ENCODE measurements at places on chromosomes 3 and 15.

DNA sequence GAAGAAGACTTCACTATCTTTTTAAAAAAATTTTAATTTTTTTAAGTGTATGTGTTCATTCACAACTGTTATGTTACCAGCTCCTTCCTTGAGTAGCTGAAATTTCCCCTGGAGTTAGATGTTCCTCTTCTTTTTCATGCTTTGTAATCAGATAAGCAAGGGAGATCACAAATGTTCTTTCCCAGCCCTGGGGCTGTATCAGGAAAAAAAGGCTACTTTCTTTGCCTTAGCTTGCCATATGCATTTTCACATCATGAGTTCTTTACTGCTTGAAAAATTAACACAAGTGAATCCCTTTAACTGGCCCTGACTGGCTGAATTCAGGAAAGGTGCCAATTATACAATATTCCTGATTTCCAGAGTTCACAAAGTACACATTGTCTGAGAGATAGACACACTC, 353.2 kb upstream of the ATP11B start:
- DNase-seq, result no peak

DNA sequence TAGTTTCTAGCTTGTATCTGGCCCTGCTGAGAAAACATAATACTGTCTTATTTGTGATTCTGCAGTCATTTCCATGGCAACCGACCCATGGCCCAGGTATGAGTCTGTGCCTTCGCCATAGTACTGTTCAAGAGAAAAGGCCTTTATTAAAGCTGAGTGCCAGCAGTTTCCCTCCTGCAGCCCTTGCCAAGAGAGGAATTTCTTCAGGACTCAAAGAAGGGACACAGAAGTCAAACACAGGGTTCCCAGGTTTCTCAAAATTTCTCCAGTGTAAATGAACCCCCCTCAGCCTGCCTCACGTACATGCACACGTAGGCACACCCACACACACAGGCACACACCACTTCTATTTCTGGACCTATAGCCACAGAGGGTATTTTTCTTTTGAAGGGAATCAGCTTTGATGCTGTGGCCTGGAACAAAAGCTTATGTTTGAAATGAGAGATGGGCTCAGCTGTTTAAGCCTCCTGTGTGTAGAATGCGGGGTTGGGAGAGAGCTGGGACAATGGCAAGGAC, 269.2 kb downstream of the PDCD6IP start:
- no peak for DNase-seq

GRCh38 chr15:58608711-58609110, 140.8 kb downstream of the ADAM10 start:
- DNase-seq, result no peak

DNA sequence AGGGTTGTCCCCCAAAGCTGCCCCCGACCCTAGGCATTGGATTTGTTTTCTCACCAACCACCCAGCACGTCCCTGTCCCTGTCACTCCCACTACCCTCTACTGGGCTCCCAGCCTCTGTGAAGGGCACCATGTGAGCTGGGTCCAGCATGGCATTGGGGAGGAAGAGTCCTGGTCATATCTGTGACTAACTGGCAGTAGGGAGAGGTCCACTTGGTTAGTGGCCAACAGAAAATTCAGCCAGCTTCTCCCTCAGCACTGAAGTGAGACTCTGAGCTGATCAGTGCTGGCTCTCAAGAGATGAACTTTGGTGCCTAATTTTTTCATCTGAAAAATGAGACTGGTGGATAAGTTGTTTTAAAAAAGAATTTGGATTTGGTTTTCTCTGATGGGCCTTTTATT, 11.3 kb upstream of the KIF23 start:
- no peak for DNase-seq

DNA sequence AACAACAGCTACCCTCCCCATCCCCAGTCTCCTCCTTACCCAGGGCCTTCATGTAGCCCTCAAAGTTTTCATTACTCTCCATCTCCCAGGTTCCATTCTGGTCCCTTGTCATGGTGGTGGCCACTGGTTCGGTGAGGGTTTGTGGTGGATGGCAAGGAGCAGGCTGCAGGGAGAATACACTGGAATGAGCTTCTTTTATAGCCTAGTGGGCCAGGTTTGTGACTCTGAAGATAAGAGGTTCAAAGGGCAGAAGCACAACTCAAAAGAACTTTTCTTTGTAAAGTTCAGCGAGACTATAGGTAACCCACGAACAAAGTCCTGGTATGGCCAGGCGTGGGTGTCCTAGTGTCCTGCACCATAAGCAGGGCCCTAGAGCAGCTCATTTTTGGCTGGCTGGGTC, at the start of gene RBP2:
Gene RBP2, minus strand, starts transcription at position 169 of the 400 bp plus-strand sequence. Its CDS starts 57 bp downstream, at position 112.
- no peak for DNase-seq
